ENCODE measurements at places on chromosomes 6 and 20.

GRCh38 chr6:138719744-138720143 lies 53.8 kb upstream of the CCDC28A start:
- no peak for DNase-seq

DNA sequence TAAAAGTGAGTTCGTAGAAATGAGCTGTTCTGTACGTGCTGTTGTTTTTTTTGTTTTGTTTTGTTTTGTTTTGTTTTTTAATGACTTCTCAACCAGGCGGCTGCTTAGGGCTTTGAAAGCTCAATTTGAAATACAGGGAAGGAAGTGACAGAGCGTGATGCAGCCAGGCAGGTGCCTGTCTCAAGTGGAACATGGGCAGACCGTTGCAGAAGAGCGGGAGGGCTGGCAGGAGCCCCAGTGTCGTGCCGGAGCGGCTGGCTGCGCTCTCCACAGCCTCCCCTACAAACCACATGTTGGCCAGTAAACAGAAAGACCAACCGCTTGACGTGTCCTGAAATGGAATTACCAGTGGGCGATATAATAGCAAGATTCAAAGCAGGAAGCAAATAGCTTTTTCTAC lies 164.9 kb upstream of the RREB1 start:
- DNase-seq = peak; percentile 91

DNA sequence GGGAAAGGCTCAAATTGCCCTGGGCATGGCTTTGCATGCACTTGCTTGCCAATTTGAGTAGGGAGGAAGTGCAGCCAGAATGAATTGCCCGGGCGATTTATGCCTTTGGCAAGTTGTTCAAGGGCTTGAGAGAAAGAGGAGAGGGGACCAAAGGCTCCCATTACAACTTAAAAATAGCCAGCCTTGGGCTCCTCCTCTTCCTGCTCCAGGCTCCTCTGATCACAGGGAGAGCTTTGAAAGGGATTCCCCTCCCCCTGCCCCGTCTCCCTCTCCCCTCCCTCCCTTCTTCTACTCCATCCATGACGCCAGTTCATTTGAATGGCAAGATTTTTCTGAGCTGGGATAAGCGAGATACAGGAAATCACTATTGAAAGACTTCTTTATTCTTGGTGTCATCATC lies 304.9 kb upstream of the JAG1 start:
- no peak for DNase-seq

DNA sequence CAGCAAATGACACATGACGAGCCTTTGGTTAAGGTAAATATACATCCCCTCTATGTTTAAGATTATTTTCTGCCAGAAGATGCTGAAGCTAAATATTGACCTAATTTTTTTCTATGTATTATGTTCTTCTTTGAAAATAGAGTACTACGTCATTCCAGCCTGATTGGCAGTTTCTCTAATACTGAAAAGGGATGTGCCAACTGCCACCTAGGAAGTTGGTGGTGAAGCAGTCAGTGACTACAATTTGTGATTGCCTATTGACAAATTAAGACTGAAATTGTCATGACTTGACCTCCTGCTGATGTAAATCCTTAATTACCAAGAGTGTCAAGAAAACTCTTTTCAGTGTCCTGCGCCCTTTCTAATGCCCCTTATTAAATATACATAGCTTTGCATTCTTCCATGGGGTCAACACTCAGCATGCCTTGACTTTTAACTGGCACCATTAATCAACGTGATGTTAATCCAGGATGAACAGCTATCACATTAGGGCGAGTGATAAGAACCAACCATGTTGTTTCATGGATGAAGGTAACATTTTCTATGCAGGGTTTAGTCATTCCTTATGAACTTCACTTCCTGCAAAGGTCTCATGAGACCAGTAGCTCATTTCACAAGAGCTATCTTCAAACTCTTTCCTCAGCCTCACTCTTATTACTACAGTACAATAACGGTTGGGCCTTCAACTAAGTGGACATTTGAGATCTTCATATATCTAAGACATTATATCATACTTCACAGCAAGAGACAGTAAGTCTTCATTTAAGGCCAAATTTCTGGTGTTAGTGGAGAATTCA lies 22.5 kb upstream of the SGK1 start:
- DNase-seq = no peak

DNA sequence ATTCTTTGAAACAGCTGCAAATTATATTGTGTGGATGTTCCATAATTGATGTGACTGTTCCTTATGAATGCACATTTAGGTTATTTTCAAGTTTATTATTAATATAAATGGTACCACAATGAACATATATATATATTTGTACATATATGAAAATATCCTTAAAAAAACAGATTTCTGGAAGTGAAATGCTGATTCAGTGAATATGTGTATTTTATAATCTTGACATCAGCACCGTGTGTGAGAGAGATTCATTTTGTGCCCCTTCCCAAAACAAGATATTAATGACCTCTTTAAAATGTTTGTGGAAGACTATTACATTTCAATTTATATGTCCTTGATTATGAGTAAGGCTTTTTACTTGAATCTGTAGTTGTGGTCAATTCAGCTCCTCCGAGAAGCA lies 75.7 kb upstream of the PTPRT start:
- no peak for DNase-seq

DNA sequence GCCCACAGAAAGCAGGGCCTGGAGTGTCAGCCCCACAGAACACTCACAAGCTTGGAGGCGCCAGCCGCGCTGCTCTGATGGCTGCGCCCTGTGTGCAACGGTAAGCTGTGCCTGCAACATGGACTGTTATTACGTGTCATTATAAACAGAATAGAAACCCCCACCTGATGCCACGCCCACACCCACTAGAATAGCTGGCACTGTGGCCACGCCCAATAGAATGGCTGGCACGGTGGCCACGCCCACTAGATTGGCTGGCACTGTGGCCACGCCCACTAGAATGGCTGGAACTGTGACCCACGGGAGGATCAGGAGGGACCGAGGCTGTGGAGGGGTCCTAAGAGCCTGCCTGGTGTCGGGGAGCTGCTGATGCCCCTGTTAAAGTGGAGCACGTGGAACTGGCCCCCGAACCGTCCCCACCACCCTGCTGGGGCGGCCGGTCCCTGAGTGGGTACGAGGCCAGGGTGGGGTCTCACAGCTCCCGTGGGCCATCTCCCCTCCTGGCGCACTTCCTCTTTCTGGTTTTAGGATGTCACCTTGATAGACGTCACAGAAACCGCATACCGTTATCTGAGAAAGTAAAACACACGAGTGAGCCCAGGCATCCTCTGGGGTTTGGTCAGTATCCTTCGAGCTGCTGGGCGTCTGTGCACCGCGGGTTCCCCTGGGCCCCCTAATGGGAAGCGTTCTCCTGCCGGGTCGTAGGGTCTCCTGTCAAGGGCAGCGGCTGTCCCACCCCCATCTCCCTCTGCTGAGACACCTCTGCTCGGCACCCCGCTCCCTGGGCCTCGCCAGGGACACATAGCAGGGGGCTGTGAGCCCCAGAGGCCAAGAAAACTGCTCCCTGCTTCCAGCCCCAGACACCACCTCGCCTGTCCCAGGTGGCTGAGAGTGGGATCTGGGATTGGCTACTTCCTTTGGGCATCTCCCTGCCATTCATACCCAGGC lies 25.4 kb downstream of the SLC17A9 start:
- no peak for DNase-seq

- no peak for DNase-seq
These were observed 45.9 kb downstream of the RIPOR3 start for GRCh38 chr20:50645253-50646068.

DNA sequence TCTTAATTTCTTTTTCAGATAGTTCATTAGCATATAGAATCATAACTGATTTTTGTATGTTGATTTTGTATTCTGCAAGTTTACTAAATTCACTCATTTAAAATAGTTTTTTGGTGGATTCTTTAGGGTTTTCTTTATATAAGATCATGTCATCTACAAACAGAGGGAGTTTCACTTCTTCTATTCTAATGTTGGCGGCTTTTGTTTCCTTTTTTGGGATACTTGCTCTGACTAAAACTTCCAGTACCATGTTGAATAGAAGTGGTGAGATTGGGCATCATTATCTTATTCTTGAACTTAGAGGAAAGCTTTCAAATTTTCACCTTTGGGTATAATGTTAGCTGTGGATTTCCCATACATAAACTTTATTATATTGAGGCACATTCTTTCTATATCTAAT lies 296.9 kb downstream of the BCKDHB start:
- DNase-seq = no peak

- DNase-seq = no peak
These were observed 41.6 kb downstream of the UNC5CL start for GRCh38 chr6:40997234-40997957.

DNA sequence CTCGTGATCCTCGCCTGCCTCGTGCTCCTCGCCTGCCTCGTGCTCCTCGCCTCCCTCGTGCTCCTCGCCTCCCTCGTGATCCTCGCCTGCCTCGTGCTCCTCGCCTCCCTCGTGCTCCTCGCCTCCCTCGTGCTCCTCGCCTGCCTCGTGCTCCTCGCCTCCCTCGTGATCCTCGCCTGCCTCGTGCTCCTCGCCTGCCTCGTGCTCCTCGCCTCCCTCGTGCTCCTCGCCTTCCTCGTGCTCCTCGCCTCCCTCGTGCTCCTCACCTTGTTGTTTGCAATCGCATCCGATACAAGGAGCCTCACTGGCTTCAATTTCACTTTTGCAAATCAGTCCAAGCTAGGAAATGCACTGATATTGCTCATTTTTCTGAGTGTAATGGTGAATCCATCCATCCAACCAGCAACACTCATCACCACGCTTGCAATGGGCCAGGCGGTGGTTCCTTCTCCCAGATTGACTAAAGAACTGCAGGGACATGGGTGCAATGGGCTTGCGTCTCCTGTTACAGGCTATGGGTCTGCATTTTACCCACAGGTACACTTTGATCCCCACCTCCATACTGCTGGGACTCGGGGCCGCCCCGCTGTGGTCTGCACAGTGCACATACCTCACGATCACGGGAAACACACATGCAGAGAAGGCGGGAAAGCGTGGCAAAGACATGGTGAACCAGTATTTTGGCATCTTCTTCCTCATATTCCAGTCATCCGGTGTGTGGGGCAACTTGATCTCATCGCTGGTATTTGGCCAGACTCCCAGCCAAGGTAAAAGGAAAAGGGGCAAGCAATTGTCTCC lies 4.6 kb downstream of the UNC93A start:
- DNase-seq = no peak

DNA sequence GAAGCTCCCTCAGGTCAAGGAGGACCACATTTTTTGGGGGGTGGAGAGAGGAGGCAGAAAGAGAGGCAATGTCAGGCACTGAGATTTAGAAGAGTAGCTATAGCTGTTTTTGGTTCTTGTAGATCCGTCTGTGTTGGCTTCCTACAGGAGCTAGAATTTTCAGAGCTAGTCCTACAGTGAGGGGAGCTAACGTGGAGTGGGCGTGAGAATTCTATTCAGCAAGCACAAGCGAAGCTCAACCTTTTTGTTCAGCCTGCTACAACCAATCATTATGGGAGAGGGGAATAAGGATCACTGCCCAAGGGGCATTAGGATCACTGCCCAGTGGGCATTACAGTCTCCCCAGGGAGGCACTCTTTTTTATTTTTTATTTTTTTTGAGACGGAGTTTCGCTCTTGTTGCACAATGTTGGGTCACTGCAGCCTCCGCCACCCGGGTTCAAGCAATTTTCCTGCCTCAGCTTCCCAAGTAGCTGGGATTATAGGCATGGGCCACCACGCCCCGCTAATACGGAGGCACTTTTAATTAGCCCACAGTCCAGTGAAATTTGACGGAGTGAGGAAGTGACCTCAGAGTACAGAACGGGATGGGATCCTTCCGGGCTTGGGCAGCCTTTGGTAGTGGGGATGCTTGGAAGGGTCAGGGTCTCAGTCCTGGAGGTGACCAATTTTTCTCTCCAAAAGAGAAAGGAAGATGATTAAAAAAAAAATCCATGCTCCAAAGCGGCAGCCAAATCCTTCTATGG lies 1.1 kb upstream of the PANK2 start:
- no peak for DNase-seq

- DNase-seq = no peak
These were observed at the start of gene DEFB132 for GRCh38 chr20:257419-257818. TSS of gene DEFB132 (plus strand) at chr20:257724. CDS start at chr20:257779, 55 bp downstream.

DNA sequence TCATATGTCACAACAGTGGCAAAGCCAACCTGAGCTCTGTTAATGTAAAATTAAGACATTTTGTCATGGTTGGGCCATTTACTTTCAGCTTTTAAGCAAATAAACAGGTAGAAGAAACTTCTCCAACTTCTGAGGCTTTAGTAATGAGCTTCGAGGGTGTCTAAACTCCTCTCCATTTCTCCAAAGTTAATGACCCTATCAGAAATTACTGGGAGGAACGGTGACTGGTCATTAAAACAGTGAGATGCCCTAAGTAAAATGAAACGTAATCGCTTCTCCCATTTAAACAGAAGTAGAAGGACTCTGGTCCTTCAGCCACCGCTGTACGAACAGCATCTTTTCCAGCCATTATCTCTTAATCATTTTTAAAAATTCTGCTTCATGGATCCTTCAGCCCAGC lies 986.9 kb upstream of the MANEA start:
- DNase-seq = no peak

DNA sequence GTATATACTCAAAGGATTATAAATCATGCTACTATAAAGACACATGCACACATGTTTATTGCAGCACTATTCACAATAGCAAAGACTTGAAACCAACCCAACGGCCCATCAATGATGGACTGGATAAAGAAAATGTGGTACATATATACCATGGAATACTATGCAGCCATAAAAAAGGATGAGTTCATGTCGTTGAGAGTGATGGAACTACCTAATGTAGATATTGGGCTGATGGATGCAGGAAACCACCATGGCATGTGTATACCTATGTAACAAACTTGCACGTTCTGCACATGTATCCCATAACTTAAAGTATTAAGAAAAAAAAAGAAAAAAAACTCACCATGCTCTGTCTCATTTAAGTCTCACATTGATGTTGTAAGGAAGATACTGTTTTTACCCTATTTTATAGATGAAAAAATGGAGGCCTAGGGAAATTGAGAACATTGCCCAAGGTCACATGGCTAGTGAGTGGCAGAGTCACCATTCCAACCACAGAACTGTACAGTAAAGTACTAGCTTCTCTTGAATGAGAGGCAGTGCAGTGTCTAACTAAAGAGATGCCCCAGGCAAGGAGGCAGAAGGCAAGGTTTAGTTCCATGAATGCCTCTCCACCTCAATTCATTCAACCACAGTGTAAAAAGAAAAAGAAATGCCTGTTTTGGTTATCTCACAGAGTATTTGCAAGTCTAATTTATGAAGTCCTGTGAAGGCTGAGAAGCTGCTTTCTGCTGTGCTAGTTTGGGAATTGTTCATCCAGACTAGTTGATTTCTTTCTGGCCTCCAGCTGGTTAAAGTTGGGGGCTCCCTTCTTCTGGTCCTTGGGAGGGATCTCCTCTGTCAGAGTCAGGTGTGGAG lies 68.2 kb downstream of the FIG4 start:
- no peak for DNase-seq

GRCh38 chr6:16778521-16778920 lies 17.3 kb upstream of the ATXN1 start:
- no peak for DNase-seq
